ENCODE measurements at places on chromosomes 1 and 21.

- no peak for DNase-seq
These were observed 94.9 kb upstream of the LBR start for GRCh38 chr1:225522588-225523262.

GRCh38 chr21:31382060-31382459 is 38.0 kb upstream of the TIAM1 start:
- DNase-seq, result no peak

GRCh38 chr1:25088946-25089345 is 143.4 kb downstream of the SYF2 start:
- no peak for DNase-seq

DNA sequence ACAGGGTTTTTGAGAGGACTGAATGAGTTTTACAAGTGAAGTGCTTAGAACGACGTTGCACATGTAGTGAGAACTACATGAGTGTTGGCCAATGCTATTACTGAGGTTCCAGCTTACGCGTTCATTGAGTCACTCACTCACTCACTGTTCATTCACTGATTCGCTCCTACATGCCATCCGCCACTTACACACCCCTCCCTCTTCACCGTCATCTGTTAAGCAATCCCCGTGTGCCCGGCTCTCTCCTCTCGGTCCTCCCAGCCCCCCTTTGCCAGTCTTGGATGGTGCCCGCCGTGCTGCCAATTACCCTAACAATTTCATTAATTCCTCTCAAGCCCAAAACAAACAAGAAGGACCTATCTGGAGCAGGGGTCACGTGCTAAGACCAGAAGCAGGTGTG is 27.3 kb upstream of the EPHA2 start:
- peak; percentile 66 for DNase-seq

- no peak for DNase-seq
These were observed 32.6 kb upstream of the RGS8 start for GRCh38 chr1:182716740-182717720.

GRCh38 chr1:5503556-5504363 is 488.5 kb downstream of the NPHP4 start:
- no peak for DNase-seq

- no peak for DNase-seq
These were observed 24.7 kb upstream of the LAMC1 start for GRCh38 chr1:182998482-182998881.

DNA sequence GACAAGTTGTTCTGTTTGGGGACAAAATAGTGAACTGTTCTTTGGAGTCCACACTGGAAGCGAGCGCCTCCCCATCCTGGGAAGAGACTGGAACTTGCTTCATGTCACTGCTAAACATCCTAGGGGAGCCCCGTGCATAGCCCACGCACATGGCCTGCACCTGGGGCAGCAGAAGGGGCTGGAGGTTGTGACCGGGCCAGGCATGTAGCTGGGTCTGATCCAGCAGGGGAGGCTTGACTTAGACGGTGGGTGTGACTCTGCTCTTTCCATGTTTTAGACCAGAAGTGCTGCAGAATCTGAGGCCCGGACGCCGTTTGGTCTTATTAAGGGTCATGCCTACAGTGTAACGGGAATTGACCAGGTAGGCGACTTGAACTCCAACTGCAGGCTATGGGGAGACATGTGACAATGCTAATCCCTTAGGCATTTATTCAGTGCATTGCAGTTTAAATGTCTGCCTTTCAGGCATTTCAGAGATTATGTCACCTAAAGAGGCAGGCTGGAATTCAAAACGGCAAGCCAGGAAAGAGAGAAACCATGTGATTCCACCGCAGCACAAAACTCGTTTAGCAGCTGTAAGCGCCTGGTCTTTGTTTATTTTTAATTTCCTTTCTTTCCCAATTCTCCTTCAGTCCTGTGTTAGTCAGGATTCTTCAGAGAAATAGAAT is 21.8 kb downstream of the CAPN9 start:
- peak; percentile 66 for DNase-seq

DNA sequence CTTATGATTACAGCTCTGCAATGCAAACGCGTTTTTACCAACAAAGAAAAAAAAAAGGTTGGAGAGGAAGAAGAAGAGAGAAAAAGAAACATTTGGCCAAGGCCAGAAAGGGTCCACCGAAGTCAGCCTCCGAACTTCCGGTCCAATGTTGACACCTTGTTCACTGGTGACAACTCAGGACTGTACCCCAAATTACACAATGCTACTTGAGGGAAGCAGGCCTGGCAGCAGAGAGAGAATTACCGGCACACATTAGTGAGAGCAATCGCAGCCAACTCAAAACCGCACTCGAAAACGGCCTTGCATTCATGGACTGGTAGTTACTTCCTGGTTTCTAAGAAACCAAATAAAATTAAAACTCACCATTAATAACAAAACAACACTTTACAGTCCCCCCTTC is 652.5 kb downstream of the KIF26B start:
- DNase-seq, result no peak

- DNase-seq, result peak; percentile 33
These were observed 96.0 kb downstream of the NRIP1 start for GRCh38 chr21:14968821-14969220.

DNA sequence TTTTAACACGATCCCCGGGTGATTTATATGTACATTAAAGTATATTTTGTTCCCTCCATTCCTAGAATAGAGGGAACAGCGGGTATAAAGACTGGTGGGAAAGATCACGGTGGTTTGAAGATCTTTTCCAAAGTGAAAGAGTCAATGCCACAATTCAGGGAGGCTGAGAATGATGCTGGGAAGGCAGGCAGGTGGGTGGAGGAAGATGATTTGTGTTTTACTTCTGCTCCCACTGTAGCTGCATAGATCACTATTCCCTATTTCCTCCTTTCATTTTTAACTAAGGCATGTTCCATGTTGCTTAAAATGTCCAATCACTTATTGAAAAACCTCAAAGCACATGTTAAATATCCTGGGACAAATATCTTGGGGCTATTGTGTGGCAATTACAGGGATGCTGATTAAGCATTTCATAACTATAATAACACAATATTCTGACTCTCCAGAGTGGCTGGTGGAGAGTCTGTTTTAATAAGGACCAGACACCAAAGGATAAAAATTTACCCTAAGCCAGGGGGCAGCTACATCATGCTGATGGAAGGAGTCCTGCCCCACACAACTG is 8.4 kb upstream of the LYST start:
- DNase-seq, result no peak

GRCh38 chr1:180291004-180291403 is 60.9 kb downstream of the LHX4 start:
- no peak for DNase-seq

DNA sequence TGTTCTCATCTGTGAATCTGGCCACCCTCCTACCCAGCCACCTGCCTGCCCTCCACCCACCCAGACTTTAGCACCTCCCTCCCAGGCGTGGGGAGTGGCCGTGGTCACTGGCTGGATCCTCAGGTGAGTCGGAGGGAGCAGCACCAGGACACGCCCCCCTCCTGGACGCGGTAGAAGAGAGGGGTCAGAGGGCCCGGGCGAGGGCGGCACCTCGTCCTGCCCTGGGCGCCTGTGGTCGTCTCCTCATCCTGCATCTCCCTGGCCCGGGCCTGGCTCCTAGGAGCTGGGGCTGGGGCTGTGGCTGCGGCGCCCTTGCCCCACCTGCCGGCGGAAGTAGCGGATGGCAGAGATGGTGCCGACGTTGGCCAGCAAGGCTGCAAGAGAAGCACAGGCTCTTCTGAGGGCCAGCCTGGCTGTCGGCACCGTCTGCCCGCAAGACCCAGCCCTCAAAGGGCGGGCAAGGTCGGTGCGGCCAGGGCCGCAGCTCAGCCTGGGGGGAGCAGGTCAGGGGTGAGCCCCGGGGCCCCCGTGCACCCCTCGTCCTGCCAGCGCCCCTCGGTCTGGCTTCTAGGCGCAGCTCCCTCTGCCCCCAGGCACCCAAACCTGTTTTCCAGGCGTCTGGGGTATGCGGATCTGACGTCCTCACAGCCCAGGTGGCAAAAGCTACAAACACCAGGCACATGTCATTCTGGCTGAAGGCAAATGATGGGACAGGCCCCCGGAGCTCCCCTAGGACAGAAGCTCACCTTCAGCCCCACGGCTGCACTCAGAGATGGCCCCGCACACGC is 5.8 kb downstream of the PERM1 start:
- DNase-seq, result peak; percentile 41

DNA sequence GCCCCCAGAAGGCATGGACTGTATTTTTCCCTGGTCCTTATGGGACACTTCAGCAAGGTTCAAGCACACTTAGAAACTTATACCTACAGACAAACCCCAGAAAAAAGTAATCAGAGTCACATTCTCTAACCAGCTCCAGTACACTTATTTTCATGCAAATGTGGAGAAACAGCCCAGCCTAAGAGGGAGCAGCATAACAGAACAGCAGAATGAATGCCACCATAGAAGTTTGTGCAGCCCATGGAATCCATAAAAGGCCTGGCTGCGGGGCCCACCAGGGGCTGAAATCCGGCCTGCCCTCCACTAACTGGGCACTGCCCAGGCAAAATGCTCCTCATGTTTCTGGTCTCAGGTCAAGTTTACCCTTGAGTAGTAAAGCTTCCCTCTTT is 60.4 kb upstream of the ATP1A1 start:
- no peak for DNase-seq

- DNase-seq, result peak; percentile 24
These were observed 76.4 kb downstream of the TGFB2 start for GRCh38 chr1:218421531-218421930.

- DNase-seq, result no peak
These were observed 9.0 kb downstream of the EPHX4 start for GRCh38 chr1:92038695-92039346.

DNA sequence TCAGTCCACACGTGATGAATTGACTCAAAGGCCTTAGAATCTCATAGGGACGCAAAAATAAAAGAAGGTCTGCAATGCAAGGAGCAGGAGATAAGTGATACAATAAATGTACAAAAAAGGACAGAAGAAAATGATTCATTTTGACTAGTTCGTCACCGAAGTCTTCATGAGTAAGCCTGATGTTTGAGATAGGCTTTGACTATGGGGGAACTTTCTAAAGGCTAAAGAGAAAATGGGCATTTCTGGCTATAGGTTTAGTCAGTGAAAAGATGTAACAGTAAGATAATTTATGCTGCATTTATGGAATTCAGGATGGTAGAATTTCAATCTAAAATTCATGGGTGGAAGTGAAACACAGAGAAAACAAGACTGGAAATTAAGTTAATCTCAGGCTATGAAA is 163.0 kb downstream of the ADGRL4 start:
- peak; percentile 56 for DNase-seq

- DNase-seq, result peak; percentile 96
These were observed 23.3 kb downstream of the ZBTB17 start for GRCh38 chr1:15952317-15953258.

- no peak for DNase-seq
These were observed 41.3 kb downstream of the SCCPDH start for GRCh38 chr1:246765521-246765920.

- no peak for DNase-seq
These were observed 1.7 kb upstream of the GNG4 start for GRCh38 chr1:235651170-235651806.

DNA sequence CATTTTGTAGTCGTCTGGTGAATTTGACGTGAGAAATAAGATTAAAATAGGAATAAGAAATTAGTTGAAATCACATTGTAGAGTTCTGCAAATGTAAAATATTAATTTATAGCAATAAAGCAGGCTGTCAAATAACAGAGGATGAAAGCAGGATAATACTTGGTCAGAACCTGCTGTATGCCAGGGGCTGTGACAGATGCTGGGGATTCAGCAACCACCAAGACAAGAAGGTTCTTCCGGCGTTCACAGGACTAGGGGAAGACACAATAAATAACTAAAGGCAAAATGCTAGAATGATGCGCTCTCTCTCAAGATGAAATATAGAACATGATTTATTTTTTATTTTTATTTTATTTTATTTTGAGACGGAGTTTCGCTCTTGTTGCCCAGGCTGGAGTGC is 6.8 kb upstream of the PARK7 start:
- no peak for DNase-seq

- no peak for DNase-seq
These were observed 926 bp upstream of the ATP1B1 start for GRCh38 chr1:169105434-169106094.

- no peak for DNase-seq
These were observed 30.6 kb downstream of the ELK4 start for GRCh38 chr1:205601205-205601604.

DNA sequence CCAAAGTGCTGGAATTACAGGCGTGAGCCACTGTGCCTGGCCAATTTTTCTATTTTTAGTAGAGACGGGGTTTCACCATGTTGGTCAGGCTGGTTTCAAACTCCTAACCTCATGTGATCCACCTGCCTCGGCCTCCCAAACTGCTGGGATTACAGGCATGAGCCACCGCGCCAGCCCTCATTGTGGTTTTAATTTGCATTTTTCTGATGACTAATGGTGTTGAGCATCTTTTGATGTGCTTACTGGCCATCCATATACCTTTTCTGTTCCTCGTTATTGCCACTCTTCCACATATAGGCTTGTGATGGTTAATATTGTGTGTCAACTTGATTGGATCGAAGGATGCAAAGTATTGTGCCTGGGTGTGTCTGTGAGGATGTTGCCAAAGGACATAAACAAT is 17.4 kb upstream of the ENAH start:
- DNase-seq, result no peak

- DNase-seq, result no peak
These were observed 170.4 kb downstream of the CLIC6 start for GRCh38 chr21:34838956-34839820.

- peak; percentile 59 for DNase-seq
These were observed at the start of gene PRDM2 for GRCh38 chr1:13699936-13700520. Gene PRDM2, plus strand, starts transcription at chr1:13700188. Its CDS starts 15,418 bp downstream, at chr1:13715606.

- no peak for DNase-seq
These were observed 37.5 kb downstream of the DPT start for GRCh38 chr1:168691541-168691940.

GRCh38 chr1:8473891-8474300 is 156.0 kb downstream of the SLC45A1 start:
- no peak for DNase-seq

DNA sequence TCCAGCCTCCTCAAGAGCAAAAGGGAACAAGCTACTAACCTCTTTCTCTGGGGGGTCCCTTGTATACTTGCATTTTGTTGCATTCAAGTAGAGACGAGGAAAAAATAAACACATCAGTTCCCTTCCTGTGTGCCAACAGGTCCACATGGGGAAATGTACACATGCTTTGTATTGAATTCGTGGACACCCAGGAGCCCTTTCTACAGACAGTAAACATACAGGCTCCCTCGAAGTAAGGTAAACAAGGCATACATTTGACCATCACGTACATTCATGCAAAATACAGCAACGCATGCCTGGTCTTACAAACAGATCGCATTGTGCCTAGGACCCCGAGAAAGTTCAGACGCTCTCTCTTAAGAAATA is 1.1 kb downstream of the KCND3 start:
- DNase-seq, result no peak

Data from fibroblast of skin of abdomen (primary cell).